ENCODE measurements at places on chromosomes 7 and 10.

DNA sequence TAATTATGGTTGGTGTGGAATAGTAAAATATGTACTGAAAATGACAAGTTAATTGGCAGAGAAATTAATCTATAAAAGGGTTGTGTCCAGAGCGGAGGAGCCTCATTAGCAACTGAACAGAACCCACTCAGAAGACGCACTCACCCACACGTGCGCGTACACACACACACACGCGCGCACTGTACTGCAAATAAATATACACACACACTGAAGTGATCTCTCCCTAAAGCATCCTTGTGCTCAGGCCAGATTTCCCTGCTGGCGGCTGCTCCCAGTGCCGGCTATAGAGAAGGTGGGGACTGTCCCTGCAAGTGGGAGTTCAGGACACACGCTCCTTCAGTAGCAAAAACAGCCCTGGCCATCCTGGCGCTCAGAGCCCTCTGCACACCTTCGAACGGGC, 85.2 kb downstream of the CHST15 start:
- DNase-seq, result no peak

GRCh38 chr7:43475983-43476382, 106.9 kb upstream of the STK17A start:
- DNase-seq, result no peak

GRCh38 chr10:69049566-69049961, 38.3 kb upstream of the SRGN start:
- DNase-seq, result no peak

DNA sequence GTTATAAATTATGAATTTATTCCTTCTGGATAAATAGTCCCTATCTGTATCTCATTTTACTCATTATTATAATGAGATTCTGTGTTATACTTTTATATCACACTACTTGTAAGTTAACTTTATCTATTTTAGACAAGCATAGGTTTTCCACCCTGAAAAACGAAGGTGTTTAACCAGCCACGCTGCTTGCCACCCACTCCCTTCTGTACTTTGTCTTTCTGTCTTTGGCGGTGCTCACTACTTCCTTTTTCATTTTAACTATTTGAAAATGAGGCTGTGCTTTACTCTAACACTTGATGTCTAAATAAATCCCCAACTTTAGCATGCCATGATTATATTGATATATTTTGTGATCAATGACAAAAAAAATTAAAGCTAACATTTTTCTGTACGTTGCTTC, 952.9 kb downstream of the DNAJB9 start:
- no peak for DNase-seq

DNA sequence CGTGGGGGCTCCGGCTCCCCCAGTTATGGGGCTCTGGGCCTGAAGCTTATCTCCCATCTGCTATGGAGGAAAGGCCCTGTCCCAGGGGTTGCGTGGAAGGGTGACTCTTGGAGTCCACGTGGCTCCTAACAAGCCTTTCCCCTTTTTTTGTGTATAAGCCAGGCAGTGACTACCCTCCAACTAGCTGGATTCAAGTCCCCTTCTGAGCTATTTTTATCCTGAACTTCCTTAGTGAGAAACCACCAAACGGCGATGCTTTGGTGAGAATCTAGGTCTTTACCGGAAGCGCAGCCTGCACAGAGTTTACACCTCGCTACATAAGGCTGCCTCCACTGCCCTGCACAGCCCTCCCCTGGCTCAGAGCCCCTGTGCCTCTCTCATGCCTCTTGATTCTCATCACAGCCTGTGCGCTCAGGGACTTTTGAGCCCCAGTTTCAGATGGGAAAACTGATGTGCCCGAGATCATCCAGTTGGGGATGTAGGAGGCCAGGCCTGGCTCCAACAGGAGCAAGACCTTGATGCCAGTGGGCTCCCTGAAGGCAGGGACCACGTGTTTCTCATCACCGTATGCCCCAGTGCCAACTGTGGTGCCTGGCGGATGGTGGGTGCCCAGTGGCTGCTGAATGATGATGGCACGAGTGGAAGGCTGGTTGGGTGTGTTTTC, 102.3 kb upstream of the PPIF start:
- no peak for DNase-seq

- no peak for DNase-seq
Observed at GRCh38 chr10:81889181-81889769, 14.3 kb downstream of the NRG3 start.

- no peak for DNase-seq
Observed at GRCh38 chr10:12909836-12910185, 91.7 kb downstream of the CCDC3 start.

All from NCI-H774 (cell line).